Mononuclear cell (primary cell): ENCODE measurements at places on chromosomes 5 and 9. TPM values are rescaled to one million over a fixed set of nuclear protein-coding genes. Genes with fewer than 3 reads are reported as not detected.

The EDIL3 gene
- total RNA-seq: 0.10 TPM

The GABRA6 gene
- total RNA-seq: not detected

The CTNNAL1 gene
- 4.3 TPM for total RNA-seq

The PCDHA11 gene
- 0.10 TPM for total RNA-seq

The DAP gene
- 20.1 TPM for total RNA-seq

The TRIM52 gene
- total RNA-seq: 17.5 TPM

The SKP2 gene
- 7.6 TPM for total RNA-seq

The RCL1 gene
- 27.7 TPM for total RNA-seq

The CLIC3 gene
- 3.4 TPM for total RNA-seq

The BNC2 gene
- total RNA-seq: 2.5 TPM

The SHLD3 gene
- 35.8 TPM for total RNA-seq

The CYFIP2 gene
- total RNA-seq: 200 TPM

The F2RL2 gene
- total RNA-seq: 0.10 TPM

The TLN1 gene
- total RNA-seq: 195 TPM

The MED27 gene
- 13.3 TPM for total RNA-seq

The SLC36A3 gene
- not detected for total RNA-seq

The RASGRF2 gene
- total RNA-seq: 14.7 TPM
